ENCODE measurements at places on chromosomes 13 and 19. TPM values are rescaled to one million over a fixed set of nuclear protein-coding genes. Genes with fewer than 3 reads are reported as not detected.

ZNF582 gene
- polyA plus RNA-seq: 9.0 TPM

PROZ gene
- polyA plus RNA-seq: not detected

HSD17B14 gene
- 1.1 TPM for polyA plus RNA-seq

DNA sequence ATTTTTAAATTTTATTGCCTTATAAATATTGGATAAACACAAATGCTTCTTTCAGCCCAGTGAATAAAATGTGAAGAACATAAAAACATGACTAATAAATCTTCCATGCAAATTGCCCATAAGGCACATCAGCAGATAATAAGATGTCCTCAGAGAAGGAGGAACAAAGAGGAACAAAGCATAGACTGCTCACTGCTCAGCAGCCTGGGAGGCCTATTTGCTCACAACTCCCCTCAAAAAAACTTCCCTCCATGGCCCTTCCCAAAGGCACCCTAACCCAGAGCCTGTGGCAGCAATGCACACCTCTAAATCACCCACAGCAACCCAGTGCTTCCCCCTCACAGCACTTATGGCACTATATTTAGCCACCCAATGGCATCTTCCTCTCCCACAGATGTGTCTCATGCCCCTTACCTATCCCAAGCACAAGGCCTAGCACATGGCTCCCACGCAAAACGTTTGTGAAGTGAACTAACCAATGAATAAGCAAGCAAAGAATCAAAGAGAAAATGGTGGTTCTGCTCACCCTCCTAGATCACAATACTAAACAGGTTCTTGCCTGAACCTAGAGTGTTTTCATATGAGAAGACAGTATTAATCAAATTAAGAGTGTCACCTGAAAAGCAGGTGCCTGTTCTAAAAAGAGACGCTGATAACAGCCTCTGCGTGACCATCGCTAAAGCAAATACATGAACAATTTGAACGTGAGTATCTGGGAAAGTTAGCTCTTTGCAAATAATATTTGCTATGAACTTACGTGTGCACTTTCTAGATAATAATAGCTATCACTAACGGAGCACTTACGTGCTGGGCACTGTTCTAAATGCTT, 96.9 kb downstream of the TBC1D4 start:
- DNase-seq: no peak

- DNase-seq: no peak
Observed at GRCh38 chr13:99191900-99192399, 8.7 kb upstream of the UBAC2 start.

DNA sequence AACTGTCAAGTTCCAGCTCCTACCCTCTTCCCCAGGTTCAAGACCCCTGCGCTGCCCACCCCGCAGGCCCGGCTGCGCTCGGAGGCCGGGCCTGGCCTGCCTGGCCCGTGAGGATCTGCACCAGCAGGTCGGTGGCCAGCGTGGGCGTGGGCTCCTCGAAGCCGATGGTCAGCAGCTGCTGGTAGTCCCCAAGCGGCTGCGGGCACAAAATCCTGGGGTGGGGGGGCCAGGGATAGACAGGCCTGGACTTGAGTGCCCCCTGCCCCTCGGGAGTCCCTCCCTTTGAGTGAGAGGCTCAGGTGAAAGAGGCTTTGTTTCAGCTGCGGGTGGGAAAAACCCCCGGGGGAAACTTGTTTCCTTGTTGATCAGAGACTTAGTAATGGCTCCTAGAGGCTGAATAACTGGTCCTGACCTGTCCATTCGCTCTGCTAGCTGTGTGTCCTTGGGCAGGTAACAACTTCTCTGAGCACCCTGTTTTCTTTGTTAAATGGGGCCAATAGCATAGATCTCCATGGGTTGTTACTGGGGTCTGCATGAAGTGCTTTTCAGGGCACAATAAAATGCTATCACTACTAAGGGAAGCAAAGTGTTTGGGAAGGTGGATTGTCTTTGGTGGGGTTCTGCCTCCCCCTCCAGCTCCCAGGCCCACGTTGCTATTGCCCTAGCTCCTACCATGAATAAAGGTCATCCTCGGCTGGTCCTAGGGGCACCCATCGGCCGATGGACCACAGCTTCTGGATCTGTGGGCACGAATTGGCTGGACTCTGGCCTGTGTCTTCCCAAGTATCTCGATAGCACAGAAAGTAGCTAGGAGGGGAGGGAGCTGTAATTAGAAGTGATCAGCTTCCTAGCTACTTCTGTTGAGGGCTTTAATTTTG, 3.5 kb downstream of the C19orf67 start:
- peak; percentile 44 for DNase-seq

- no peak for DNase-seq
Observed at GRCh38 chr13:41058295-41059070, 2.8 kb upstream of the WBP4 start.

DNA sequence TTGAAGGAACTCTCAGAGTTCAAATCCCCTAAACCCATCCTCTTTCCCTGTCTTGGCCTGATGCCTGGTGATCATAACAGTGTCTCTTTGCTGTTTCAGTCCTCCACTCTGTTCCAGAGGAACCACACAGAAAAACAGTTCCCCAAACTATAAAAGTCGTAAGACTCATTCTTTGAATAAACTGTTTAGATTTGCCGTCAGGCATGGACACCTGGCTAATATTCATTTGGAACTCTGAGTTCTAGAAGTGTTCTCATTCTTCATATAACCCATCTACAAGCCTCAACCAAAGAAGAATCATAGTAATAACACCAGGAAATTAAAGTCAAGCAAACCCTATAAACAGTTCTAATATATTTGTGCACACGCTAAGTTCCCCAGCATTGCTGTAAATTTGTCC, 37.7 kb upstream of the ABCC4 start:
- no peak for DNase-seq

DNA sequence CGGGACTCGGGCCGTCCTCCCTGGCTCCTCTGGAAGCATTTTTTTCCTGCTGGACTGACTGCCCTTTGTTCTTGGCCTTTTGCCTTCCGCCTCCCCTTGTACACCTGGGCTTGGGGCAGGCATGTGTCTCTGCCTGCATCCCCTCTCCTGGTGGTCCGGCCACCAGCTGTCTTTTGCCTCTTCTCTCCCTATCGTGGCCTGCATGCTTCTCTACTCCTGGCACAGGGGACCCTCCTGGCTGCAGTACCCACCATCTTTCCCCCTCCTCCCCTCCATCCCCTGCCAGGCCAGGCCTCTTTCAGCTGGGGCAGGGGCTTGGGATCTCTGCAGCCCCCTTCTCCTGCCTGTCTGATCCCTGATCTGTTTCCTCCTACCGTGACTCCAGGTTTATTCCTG, 12.1 kb downstream of the WTIP start:
- DNase-seq: no peak

DNA sequence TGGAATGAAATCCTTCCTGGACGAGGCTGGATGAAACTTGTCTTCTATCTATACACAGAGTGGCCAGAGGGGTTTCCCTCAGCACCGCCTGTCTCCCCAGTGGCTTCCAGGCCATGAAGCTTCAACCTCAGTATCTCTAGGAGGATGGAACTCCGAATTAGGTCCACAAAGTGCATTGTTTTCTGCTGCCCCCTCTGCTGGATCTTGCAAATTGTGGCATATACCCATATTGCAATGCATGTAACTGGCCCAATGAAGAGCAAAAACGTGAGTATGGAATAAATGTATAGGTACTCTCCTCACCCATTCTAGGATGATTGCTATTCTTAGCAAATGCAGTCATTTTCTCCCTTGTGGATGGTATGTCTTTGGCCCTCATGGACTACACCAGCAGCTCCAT, 14.7 kb upstream of the LILRB4 start:
- no peak for DNase-seq

DNA sequence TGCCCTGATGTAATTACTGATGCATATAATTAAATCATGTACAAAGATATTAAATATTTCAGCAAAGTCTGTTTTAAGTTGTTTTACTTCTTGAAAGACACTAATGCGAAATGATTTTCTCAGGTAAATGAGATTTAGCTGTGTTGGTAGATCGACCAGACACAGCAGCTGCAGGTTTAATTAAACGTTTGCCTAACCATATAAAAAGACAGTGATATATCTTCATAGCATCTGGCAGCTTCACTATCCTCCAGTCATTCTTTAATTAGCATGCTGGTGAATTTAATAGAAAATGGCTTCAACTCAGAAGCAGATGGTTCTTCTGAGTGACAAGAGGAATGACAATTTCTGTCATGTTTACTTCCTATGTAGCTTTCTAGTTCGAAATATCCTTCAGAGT, 69.3 kb downstream of the NHLRC3 start:
- no peak for DNase-seq

GRCh38 chr13:76813000-76813691, 73.1 kb downstream of the KCTD12 start:
- DNase-seq: no peak

- no peak for DNase-seq
Observed at GRCh38 chr19:47122359-47123335, 8.0 kb upstream of the SAE1 start.

Measured in CD8-positive, alpha-beta memory T cell (primary cell).